ENCODE measurements at places on chromosomes 4 and X. TPM values are rescaled to one million over a fixed set of nuclear protein-coding genes. Genes with fewer than 3 reads are reported as not detected.

The MAGEA3 gene
- not detected for total RNA-seq

The DMP1 gene
- total RNA-seq: not detected

The PCDH11X gene
- not detected for total RNA-seq

The ATP1B4 gene
- not detected for total RNA-seq

The SYP gene
- total RNA-seq: 0.82 TPM

The ZNF711 gene
- 3.5 TPM for total RNA-seq

DNA sequence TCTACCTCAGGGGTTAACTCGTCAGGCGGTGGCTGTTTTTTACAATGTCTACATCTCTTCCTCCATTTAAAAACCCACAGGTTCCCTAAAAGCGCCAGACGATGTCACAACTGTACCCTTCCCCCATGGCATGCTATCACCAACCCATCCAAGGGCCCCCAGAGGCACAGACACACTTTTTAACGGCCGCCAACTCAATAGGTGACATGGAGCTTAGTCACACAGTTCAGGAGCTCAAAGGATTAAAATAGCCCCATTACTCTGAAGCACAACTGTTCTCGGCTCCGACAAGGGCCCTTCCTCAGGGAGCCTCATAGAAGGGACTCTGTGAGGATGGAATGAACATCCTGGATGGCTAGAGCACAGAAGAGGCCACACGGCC, 12.4 kb downstream of the SH3KBP1 start:
- DNase-seq: no peak

GRCh38 chr4:142126890-142127497, 490.6 kb downstream of the IL15 start:
- DNase-seq: no peak

DNA sequence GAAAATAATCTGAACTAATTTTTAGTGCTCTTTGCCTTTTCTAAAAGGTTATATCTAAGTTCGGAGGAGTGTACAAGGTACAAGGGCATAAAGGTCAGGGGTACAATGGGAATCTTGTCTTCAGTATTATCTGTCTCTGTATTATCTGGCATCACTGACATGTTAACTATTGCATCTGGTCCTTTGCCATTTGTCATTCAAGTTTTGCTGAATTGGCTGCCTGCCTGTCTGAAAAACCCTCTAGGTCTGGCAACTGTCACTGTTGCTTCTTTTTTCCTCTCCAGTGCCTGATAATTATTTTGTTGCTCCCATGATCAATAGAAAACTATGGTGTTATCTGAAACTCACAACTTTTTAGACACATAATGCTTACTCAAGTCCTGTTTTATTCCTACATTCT, 112.5 kb upstream of the STK26 start:
- no peak for DNase-seq

DNA sequence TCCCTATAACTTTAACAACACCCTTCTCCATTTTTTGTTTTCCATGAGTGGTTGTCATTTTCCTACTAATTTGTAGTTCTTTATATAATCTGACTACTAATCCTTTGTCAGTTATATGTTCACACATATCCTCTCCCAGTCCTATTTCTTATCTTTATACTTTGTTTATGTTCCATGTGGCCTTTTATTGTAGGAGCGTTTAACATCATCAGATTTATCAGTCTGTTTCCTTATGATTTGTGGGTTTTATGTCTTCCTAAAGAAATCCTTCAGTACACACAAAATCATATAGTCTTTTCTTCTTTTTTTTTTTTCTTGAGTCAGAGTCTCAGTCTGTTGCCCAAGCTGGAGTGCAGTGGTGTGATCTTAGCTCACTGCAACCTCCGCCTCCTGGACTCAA, 204.9 kb upstream of the SPRY1 start:
- DNase-seq: no peak

DNA sequence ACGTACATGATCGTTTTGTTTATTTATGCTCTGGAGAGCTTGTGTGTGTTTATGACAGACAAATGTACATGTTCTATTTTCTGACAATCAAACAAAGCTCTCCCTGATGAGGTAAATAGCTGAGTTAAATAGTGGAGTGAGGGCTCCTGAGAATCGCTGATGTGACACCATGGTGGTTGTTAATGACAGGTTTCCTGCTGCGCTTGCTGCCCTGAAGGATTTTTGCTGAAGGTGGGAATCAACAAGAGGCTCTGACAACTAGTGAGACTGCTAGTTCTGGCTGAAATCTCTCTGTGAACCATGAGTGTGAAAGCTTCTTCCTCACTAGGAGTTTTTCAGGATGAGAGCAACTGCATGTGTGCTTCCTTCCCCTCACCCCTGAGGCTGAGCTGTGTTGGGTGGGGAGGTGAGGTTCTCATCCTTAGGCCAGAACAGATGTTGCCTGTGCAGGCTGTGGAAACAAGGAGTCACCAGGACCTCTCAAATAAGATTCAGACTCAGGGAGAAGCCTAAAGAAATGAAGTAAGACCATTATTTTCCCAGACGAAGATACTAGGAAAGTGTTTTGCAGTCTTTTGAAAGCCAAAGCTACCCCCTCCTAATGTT, 173.4 kb upstream of the JADE1 start:
- no peak for DNase-seq

- DNase-seq: no peak
These were observed 2050.7 kb downstream of the ARAP2 start for GRCh38 chr4:34193451-34194154.
